ENCODE measurements at places on chromosomes 1 and 21.

DNA sequence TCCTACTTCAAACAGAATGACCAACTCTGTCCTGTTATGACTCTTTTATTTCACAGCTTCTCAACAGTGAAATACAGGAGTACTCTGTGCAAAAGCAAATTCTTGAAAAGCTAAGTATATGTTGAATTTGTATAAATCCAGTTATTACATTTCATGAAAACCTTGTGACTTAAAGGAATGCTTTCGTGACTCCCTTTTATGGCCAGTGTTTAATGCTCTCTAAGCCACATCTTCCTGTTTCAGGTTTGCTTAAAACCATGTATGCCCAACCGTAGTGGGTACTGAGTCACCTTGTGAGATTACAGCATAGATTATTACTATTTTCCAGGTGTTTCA, 40.2 kb upstream of the KIF1B start:
- no peak for DNase-seq

DNA sequence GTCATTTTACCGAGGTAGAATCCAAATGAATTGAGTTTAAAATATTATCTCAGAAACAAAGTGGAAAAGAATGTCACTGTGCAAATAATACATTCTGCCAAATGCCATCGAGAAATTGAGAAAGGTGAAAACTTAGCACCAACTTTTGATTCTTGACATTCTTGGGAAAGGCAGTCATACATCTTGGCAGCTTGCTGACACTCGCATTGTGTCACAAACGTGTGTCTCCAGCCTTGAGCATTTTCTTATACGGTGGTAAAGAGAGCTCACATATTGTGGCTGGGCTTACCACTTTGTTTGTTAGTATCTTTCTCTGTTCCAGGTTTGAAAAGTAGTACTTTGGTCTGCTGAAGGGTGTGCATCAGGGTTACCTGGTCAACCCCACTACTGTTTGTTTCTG, 1456.1 kb downstream of the BRINP3 start:
- no peak for DNase-seq

DNA sequence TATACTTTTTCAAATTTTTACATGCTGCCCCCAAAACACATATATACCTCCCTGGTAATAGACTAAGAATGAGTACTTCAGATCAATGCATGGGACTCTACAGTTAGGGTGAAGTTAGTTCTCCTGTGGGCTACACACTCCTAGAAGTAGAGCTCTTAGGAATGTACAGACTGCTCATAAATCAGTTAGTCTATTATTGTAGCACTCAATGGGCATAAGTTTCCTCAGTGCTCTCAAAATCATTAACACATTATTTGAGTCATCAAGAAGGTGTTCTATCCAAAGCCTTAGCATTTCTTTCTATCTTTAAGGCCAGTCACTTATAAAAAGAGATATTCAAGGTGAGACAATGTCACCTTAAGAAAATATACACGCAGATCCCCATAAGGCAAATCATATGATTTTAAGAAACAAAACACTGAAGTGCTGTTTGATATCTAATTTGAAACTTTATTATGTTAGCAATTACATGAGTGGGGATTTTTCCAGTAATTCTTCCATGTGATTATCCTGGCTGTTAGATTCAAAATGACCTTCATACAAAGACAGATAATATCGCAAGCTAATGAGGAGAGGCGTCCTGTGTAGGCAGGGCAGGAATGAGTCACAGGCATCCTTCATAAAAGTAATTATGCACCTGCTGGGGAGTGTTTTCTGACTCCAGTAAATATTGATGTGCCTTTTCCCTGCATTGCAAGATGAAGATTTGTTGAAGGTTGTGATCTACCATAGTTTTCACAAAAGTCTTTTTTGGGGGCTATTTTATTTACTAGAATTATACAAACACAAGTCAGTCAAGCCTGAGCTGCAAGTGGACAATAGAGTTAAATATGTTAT, 167.2 kb upstream of the ATP1B1 start:
- DNase-seq: no peak

GRCh38 chr1:173467426-173467825, 9.7 kb upstream of the PRDX6 start:
- no peak for DNase-seq

GRCh38 chr1:34266127-34266951, 89.6 kb downstream of the C1orf94 start:
- no peak for DNase-seq

- no peak for DNase-seq
Observed at GRCh38 chr1:84721152-84721551, 30.9 kb upstream of the SSX2IP start.

DNA sequence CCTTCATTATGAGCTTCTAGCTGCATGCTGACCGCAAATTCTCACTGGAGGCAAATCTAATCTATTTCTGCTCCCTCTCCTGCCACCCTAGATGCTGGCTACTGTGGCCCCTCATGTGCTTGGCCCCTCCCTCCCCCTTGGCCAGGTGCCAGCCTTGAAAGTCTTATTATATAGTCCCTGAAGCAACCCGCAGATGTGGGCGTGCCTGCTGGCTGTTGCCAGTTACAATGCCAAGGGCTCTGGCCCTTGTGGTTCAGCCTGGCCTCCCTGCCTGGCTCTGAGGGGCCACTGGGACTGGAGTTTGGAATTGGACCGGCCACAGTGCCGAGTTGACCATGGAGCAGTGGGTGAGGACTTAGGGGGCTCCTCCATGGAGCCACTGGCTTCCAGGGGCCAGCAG, 78.9 kb upstream of the ACTRT2 start:
- no peak for DNase-seq

DNA sequence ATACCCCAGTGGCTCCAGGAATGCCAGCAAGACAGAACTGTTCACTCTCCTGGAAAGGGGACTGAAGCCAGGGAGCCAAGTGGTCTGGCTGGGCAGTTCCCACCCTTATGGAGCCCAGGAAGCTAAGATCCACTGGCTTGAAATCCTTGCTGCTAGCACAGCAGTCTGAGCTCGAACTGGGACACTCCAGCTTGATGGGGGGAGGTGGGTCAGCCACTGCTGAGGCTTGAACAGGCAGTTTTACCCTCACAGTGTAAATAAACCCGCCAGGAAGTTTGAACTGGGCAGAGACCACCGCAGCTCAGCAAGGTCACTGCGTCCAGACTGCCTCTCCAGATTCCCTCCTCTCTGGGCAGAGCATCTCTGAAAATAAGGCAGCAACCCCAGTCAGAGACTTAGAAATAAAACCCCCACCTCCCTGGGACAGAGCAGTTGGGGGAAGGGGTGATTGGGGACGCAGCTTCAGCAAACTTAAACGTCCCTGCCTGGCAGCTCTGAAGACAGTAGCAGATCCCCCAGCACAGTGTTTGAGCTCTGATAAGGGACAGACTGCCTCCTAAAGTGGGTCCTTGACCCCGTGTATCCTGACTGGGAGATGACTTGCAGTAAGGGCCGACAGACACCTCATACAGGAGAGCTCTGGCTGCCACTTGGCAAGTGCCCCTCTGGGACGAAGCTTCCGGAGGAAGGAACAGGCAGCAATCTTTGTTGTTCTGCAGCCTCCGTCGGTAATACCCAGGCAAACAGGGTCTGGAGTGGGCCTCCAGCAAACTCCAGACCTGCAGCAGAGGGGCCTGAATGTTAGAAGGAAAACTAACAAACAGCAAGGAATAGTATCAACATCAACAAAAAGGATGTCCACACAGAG, 568.4 kb downstream of the PLA2G4A start:
- no peak for DNase-seq

DNA sequence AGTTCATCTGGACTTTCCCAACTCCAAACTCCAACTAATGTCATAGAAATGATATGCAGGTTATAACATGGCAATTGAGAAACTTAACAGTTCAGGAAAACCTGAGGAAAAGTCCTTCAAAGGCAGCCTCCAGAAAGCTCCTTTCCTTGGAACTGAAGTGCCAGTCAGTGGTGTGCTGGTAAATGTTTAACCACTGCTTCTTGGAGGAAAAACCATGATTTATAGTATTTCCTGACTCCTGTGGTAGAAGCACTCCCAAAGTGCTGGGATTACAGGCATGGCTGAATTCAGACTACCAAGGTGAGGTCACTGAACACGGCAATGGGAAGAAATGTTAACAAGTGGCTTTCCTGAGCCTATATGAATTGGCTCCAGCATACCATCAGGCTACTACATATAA, 26.7 kb upstream of the ZNHIT6 start:
- no peak for DNase-seq

DNA sequence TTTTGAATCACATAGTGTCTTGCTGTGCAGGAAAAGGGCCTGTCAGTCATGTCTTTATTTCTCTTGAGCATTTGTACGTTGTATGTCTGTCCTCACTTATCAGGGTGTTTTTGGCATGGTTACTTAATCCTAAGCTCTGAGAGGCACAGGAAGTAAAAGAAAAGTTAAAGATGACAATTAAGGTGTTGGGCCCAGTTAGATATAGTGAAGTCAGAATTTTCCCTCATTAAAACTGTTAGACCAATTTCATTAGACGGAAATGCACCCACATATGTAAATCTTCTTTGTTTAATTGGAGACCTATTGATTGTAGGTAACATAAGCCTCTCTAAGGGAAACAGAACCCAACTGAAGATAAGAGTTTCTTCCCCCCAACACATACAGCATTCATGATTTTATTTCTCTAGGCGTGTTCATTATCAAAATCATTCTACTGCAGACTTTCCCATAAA, 21.9 kb downstream of the NFIA start:
- DNase-seq: no peak

- no peak for DNase-seq
Observed at GRCh38 chr1:102715150-102715549, 393.2 kb downstream of the COL11A1 start.

DNA sequence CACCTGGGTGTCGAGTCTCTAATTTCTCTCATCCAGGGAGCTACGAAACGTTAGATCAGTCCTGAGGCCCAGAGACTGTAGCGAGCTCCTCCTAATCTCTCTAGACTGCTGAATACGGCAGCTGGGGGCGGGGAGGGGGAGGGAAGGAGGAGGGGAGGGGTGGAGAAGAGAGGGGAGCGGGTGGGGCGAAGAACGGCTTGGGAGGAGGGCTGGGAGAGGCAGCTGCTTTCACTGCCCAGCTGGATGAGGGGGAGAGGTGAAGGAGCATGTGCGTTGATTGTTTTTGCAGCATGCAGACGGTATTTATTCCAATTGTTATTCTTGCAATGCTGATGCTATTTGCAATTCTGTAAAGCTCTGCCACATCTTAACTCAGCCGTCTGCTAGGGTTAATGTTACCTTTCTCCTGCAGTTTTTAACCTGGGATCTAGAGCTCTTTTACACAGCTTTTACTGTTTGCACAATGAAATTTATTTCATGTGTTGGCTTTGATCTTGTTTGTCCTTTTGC, 790 bp downstream of the DNAJC6 start:
- DNase-seq: no peak

GRCh38 chr1:166907763-166908162, 31.7 kb upstream of the TADA1 start:
- DNase-seq: no peak

GRCh38 chr1:24900985-24901781, 28.9 kb downstream of the RUNX3 start:
- no peak for DNase-seq

- peak; percentile 41 for DNase-seq
Observed at GRCh38 chr1:154157520-154158306, 2.8 kb upstream of the NUP210L start.

DNA sequence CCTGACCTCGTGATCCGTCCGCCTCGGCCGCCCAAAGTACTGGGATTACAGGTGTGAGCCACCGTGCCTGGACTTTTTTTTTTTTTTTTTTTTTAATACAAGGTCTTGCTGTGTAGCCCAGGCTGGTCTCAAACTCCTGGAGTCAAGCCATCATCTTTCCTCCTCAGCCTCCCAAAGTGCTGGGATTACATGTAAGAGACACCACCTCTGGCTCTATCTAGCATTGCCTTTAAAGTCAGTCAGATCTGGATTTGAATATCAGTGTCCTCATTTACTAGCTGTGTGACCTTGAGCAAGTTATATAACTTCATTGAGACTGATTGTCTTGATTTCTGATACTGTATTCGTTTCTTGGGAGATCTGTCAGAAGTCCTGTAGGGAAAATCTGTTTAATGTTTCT, 6.6 kb downstream of the MAP3K21 start:
- DNase-seq: no peak

DNA sequence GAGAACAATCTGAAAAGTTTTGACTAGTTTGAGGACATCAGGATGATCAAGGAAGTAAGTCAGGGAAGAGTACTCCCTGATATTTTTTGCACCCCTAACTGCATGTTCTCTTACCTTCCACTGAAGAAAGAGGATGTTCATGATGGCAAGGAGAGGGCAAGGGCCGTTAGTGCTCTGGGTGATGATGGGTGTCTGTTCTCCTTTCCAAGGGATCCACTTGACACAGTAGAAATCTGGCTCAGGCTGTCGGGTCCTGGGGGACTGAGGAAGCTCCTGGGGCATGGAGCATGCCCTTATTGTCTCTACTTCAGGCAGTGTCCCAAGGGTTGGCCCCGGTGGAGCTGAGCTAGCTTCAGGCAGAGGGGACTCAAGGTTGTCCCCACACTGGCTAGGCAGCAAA, 4.7 kb downstream of the MINDY1 start:
- DNase-seq: no peak

- no peak for DNase-seq
Observed at GRCh38 chr1:173190101-173190936, 16.8 kb downstream of the TNFSF4 start.

GRCh38 chr1:213934649-213935048, 53.1 kb upstream of the PROX1 start:
- no peak for DNase-seq

DNA sequence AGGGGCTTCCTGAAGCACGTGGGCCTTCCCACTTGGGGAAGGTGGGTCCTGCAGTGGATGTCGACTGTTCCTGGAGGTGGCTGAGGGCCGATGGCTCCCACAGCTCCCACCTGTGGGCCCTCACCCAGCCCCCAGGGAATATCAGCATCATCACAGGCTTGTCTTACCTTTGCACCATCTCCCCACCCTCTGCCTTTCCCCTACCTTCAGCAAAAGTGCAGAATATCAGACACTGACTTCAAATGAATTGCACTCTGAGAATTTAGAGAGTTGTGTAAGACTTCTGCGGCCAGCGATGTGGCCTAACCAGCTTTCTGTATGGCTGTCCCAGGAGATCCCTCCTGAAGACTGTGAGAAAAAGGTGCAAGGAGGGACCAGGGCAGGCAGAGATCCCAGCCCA, 105.4 kb downstream of the PRDM2 start:
- no peak for DNase-seq

DNA sequence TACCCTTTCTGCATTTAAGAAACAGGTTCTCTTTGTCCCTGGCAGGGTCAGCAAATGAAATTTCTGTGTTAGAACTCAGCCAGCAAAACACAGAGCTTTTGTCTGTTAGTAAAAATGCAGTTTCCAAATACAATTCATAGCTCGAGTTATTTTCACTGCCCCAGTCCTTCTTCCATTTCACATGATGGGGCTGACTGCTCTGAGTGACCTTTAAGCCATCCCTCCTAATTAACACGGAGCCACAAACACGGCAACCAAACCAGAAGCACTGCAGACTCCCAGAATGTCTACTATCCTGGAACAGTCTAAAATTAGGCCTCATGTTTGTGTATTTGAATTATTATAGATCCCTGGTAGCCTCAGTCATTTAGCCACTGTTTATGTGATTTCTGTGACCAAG, 99.1 kb upstream of the RGS4 start:
- no peak for DNase-seq

- peak; percentile 75 for DNase-seq
Observed at GRCh38 chr1:37486680-37487618, 12.6 kb downstream of the ZC3H12A start.

GRCh38 chr1:36702963-36703362, 220.2 kb upstream of the CSF3R start:
- no peak for DNase-seq

Data from Caco-2 (cell line).